ENCODE measurements at places on chromosomes 7 and 10.

GRCh38 chr10:110498982-110499795, 1.5 kb downstream of the DUSP5 start:
- DNase-seq, result no peak

DNA sequence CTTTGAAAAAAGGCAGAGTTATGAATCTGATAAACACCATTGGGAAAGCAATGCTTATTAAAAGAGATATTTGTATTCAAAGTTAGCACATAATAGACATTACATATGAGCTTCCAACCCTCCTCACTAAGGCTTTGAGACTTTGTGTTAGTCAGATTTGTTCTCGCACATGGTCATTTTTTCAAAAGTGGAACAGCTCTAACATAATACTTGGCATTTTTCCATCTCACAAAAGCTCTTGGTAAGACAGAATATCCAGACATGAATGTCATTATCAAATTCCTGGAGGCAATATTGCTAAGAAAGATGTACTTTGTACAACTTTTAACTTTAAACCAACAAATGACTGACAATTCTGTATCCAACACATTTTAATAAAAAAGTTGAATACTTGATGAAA, 292.4 kb upstream of the SMIM30 start:
- DNase-seq, result no peak

DNA sequence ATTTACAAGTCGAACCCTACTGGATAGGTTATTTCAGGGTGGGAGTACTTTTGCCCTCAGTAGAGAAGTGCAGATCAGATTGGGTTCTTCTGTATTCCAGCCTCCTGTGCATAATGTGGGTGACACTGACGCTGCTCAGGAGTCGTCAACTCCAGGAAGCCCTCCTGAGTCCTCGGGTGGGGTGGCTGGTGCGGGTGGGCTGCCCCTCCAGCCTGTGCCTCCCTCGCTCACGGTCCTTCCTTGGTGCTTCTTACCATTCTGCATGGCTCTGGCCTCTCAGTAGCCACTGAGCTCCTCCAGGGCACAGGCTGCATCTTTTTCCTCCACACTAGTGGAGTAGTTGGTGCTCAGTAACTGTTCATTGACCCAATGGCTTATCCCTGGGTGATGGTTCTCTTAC, 4.3 kb downstream of the CDH23 start:
- DNase-seq, result no peak

- DNase-seq, result no peak
Measured at GRCh38 chr7:140451716-140452115, 27.6 kb downstream of the MKRN1 start.

DNA sequence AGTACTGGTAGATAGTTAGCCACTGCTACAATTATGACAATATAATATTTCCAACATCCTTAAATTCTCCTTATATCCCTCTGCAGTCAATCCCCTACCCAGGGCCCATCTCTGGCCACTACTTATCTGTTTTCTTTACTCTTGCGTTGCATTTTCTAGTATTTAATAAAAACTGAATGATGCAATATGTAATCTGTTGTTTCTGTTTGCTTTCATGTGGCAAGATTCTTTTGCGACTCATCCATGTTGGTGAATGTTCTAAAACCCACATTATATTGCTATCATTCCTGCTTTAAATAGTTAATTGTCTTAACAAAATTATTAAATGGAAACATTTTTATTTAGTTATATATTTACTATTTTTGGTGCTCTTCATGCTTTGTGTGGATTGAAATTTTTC, 338.5 kb downstream of the MDFIC start:
- DNase-seq, result no peak

All from NCI-H446 (cell line).